ENCODE measurements at places on chromosomes 2 and 18.

DNA sequence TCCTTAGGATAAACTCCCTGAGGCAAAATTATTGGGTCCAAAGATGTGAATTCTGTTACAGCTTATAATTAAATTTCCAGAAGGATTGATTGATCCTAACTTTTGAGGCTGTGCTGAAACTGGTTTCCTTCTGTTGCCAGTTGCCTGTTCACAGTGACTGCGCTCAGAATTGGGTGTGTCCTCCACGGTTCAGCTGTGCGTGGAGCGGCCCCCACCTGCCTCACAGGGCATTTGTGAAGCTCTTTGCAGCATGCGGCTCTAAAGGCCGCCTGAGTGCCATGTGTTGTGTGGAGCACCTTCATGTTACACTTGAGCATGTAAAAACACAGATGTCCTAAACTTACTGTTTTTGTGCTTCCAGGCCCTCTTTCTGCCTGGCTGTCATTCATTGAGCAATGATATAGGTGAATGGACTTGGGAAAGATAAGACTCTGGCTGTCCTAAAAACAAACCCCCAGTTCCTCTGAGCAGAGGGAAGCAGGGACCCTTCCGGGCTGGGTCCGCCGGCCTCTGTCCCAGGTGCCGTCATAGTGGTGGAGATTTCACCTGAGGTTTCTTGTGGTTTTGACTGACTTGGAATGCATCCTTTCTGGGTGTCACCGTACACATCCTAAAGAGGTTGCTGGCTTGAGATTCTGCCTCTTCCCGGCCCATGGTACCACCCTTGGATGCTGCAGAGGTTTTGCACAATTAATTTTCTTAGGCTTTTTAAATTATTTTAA, 173.6 kb downstream of the LDLRAD4 start:
- no peak for DNase-seq

- DNase-seq, result no peak
Observed at GRCh38 chr18:34848156-34848555, 138.1 kb downstream of the DTNA start.

- DNase-seq, result no peak
Observed at GRCh38 chr18:36697905-36698304, 130.9 kb downstream of the TPGS2 start.

- peak; percentile 0 for DNase-seq
Observed at GRCh38 chr2:191245869-191246531, 796 bp downstream of the MYO1B start.

GRCh38 chr18:4292696-4293095, 162.4 kb downstream of the DLGAP1 start:
- DNase-seq, result no peak

- no peak for DNase-seq
Observed at GRCh38 chr2:154462634-154463033, 235.9 kb upstream of the KCNJ3 start.

GRCh38 chr18:9868857-9869714, 16.7 kb upstream of the TXNDC2 start:
- DNase-seq, result no peak

Measured in stimulated activated CD8-positive, alpha-beta memory T cell treated with anti-CD3 and anti-CD28 coated beads, Interleukin-4, amount 100 ng/mL, for 4 hours (primary cell).